ENCODE measurements at places on chromosomes 6 and 20.

DNA sequence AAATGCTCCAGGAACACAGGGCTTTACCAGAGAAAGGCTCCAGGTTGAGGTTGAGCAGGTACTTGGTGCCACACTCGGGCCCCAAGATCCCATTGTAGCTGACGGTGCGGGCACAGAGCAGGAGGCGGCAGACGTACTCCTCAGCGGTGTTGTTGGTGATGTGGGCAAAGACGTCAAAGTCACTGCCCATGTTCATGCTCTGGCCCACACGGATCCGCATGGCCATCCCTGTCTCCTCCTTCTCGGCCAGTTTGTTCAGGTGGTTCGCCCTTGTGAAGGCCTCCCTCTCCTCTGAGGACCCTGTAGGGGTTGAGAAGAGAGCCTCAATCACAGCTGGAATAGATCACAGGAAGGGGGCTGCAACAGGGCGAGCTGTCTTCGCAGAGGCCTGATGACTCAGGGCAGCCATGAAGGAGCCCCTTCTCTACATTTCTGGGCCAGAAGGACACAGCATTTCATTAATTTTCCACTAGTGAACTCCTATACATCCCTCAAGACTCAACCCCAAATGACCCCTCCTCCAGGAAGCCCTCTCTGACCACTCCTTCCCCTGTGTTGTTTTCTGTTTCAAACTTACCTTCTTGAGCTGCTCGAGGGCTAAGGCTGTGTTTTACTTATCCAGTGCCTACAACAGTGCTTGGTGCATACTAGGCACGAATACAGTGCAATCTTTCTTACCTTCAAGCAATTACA is 26.8 kb downstream of the TGM2 start:
- DNase-seq = no peak

GRCh38 chr20:50969435-50969834 is 10.8 kb downstream of the MOCS3 start:
- no peak for DNase-seq

GRCh38 chr6:52998603-52999002 is 3.5 kb upstream of the GSTA4 start:
- DNase-seq = no peak

DNA sequence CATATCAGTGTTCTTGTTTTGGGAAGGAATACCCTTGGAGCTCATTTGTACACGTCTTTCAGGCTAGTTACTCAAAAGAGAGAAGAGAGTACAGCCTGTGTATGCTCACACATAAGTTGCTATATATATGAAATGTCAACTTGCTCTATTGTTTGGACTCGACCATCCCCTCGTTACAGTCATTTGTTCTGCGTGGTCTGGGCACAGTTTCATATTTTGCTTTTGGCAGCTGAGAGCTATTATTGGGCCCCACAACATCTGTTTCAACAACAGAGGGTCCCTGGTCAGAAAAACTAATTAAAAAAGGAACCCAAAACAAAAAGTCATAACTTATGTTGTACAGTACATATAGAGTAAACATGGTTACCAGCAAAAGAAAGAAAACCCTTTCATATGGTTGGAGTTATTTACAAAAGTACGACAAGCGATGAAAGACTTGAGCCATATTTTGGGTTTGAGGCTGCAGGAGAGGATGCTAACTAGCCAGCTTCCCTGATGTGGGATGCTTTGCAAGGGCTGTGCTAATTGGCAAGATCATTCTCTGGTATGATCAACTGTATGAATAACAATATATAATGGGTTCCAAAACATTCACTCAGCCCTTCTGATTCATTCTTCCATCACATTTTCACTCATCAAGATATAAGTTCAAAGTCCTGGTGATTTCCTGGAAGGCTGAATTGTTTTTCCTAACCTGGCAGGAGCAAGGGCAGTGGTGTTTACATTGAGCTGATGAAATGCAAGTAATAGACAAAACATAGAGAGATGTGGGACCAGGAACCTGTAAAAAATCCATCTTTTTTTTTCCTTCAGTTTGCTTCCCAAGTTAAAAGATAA is 137.9 kb downstream of the RPS12 start:
- DNase-seq = no peak

- DNase-seq = peak; percentile 33
Measured at GRCh38 chr6:149961728-149962425, 1.9 kb upstream of the ULBP1 start.

DNA sequence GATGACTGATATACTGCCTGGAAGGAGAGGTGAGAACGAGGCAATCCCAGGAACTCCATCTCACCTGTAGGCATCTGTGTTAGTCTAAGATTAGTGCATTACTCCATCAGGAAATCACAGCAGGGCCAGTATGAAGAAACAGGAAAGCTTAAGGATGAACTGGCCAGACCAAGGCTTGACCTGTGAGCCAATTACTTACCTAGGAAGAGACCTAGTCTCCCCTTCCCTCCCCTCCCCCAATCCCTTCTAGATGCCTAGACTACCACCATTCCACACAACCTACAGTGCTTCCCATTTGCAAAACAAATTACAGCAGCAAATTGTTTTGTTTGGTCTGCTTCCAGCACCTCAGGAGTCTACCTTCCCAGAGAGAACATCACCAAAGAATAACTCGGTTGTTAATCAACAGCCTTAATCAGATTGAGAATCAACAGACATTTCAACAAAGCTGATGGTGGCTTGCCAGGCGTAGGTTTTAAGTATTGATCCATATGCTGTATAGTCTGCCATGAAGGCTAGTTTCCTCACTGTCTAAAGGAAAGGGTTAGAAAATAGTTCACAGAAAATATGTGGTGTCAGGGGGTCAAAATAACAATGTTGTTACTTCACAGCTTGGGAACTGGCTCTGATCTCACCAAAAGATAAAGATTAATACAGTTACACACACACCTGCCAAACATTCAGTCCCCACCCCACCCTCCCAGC is 10.1 kb downstream of the PKHD1 start:
- no peak for DNase-seq

- no peak for DNase-seq
Measured at GRCh38 chr6:169700296-169700695, 1.5 kb downstream of the WDR27 start.

DNA sequence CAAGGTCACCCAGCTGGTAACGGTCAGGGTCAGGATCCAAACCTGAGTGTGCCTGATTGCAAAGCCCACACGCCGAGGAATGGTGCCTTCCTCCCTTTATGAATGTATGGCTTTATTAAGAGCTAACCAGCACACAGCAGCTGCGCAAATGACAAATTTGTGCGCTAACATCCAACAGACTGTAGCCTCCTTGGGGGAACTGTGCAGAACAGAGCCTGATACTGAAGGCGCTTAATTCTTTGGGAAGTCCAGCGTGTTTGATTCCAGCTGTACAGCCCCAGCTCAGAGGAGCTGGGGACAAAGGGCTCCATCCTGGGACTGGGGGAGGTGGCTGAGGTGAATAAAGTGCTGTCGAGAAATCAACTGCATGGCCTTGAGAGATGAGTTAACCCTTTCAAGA is 75.7 kb upstream of the JARID2 start:
- no peak for DNase-seq

GRCh38 chr6:113633638-113634037 is 223.5 kb upstream of the MARCKS start:
- no peak for DNase-seq

- no peak for DNase-seq
Measured at GRCh38 chr6:150755042-150755441, 110.5 kb upstream of the MTHFD1L start.

DNA sequence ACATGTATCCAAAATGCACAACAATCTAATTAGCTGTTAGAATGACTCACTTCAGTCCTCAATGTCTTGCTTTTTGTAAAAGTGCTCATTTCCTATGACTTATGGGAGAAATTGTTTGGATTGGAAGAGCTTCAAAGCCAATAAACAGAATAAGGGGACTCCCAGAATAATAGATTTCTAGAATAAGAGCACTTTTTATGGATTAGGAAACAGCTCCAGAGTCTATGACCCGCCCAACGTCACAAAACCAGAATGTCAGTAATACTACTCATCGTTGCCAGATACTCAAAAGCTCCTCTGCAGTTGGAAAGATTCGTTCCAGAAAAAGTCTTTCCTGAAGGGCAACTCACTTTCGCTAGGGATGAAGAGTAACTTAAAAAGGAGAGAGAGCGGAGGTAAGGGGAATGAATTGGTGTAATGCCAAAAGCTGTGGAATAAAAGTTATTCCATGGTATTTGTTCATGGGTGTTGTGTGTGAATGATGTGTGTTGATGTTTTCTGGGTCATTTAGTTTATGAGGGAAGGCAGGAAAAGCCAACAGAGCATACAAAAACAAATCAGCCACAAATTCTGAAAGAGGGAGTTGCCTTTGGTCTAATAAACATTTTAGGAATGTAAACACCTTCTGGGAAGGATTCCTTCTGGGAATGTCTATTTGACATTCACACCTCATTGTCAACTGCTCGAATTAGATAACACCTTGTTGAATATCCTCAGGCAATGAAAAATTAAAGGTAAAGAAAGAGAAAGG is 64.6 kb downstream of the SYNE1 start:
- DNase-seq = no peak

DNA sequence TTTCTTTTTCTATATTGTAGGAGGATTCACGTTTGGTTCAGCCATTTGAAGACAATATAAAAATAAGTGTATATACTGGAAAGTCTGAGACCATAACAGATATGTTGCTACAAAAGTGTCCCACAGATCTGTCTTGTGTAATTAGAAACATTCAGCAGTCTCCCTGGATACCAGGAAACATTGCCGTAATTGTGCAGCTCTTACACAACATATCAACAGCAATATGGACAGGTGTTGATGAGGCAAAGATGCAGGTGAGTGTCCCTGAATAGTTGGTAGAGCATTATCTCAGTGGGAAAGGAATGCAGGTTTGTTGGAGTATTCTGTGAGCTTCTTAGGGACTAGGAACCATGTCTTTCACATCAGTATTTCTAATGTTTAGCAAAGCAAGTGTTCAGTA is 18.3 kb upstream of the ADGRF4 start:
- DNase-seq = no peak

GRCh38 chr6:39821742-39822532 is 29.8 kb downstream of the DAAM2 start:
- DNase-seq = no peak

- no peak for DNase-seq
Measured at GRCh38 chr6:40996591-40997233, 42.3 kb downstream of the UNC5CL start.

- DNase-seq = no peak
Measured at GRCh38 chr6:149318581-149319286, 1.2 kb downstream of the TAB2 start.

DNA sequence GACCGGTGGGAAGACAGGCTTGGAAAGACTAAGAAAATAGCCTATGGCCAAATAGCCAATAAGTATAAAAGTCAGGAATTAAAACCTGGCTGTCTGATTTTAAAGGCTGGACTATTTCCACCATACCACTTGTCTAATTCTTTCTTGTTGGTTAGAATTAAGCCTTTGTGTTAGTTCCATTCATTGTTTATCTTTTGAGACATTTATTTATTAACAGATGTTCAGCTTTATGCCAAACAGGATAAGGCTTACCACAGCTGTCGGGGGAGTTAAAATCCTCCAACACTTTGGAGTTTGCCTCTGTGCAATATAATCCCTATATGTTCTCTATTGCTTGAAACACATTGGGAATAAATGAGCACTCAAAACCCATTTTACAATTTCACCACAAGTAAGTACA is 208.3 kb downstream of the TMEM200A start:
- no peak for DNase-seq

GRCh38 chr6:35445691-35446090 is 6.4 kb upstream of the FANCE start:
- DNase-seq = no peak

- DNase-seq = no peak
Measured at GRCh38 chr6:132937466-132937906, 123.1 kb downstream of the RPS12 start.

GRCh38 chr20:10061641-10062040 is 26.9 kb downstream of the ANKEF1 start:
- DNase-seq = no peak

GRCh38 chr6:99331531-99331930 is 17.9 kb downstream of the FAXC start:
- DNase-seq = no peak

DNA sequence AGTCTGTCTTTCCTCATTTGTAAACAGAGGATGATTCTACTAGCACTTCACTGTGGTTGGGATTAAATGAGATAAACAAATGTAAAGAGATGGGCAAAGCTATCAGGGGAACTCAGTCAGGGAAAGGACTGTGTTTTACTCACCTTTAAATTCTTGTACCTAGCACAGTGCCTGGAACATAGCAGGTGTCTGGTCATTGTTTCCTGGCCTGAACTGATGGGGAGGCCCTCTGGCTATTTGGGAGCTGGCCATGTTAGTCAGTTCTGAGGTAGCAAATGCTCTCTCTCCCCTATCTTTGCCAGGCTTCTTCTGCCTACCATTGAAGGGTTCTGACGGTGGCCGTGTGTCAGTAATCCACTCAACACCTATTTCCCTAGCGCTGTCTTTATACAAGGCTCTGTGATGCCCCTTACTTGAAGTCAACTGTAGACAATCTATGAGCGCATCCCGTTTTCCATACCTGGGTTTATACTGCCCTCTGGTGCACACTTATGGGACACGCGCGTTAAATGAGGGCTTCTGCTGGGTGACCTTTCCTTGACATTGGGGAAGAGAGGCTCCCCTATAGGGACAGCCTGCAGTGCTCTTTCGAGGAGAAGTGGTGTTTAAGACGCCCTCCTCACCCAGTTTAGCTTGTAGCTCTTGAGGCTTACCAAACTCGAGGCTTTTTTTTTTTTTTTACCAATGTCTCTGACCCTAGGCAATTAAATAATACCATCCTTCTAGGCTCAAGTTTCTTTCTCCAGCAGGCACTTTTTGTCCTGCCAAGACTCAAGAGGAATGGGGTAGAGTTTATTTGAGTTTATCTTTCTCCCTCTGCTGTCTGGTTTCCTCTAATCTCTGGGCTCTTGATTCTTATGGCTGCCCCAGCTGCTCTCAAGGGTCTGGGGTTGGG is 4.0 kb upstream of the SPATS1 start:
- DNase-seq = peak; percentile 53

DNA sequence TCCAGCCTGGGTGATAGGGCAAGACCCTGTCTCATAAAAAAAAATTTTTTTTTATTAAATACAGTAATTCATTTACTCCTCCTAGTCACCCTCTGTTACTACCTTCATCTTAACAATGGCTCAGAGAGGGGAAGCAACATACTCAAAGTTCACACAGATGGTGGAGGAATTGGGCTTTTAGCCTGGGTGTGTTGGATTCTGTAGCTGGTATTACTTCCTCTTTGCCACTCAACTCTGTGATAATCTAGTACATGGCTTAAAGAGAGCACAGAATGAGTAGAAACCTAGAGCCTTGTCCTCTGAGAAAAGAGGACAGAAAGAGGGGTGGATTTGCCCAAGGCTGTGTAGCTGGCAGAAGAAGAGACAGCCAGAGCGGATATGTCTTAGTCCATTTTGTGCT is 96.6 kb downstream of the DLGAP4 start:
- no peak for DNase-seq

- DNase-seq = peak; percentile 33
Measured at GRCh38 chr20:728256-728944, 39.9 kb downstream of the SLC52A3 start.

GRCh38 chr20:35166242-35166830 is 5.5 kb upstream of the PROCR start:
- no peak for DNase-seq

Data from activated T-cell treated with anti-CD3 and anti-CD28 coated beads for 1 hour (primary cell).